ENCODE measurements at places on chromosomes 3 and 15. TPM values are rescaled to one million over a fixed set of nuclear protein-coding genes. Genes with fewer than 3 reads are reported as not detected.

Gene LRRC2
- 2.0 TPM for total RNA-seq

Gene TGM4
- total RNA-seq = not detected

Gene LARP6
- 4.9 TPM for total RNA-seq

Gene GPR62
- total RNA-seq = not detected

- no peak for DNase-seq
These were observed 204.9 kb upstream of the LINGO1 start for GRCh38 chr15:77837649-77838025.

- no peak for DNase-seq
These were observed 333.9 kb upstream of the THRB start for GRCh38 chr3:24828551-24828950.

- no peak for DNase-seq
These were observed 46.4 kb downstream of the SH3BP5 start for GRCh38 chr3:15286022-15286421.

- no peak for DNase-seq
These were observed 88.6 kb upstream of the RASGRF1 start for GRCh38 chr15:79179108-79179561.

DNA sequence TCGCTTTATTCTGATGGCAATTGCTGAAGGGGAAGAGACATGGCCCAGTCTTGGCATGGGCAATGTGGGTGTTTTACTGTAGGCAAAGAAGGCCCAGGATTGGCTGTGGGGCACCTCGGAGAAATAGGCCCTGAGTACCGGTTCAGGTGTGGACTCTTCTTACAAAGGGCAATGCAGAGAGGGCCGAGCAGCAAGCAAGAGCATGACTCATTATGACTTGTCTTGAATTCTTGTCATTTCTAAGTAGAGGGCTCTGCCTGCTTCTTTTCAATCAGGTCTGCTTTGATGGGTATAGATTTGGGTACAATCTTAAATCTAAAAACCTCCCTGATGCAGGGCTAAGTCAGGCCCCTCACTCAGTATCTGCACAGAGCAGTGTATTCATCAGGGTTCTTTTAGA is 14.8 kb upstream of the BUB1B start:
- no peak for DNase-seq

DNA sequence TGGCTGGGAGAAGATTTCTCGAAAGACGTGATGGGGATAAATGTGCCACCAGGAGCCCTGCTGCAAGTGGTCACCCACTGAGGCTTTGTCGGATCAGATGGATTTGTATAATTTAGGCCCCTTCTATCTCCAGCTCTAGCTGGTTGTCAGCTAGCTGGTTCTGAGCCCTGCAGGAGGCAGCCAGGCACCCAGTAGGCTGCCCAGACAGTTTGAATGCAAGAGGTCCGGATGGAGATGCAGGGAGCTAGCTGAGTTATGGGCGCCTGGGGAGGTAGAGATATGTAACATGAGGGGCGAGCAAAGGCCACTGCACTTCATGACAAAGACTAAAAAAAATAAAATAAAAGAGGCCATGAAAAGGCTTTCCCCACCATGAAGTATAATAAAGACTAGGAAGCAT is 35.1 kb upstream of the ADPGK start:
- no peak for DNase-seq

DNA sequence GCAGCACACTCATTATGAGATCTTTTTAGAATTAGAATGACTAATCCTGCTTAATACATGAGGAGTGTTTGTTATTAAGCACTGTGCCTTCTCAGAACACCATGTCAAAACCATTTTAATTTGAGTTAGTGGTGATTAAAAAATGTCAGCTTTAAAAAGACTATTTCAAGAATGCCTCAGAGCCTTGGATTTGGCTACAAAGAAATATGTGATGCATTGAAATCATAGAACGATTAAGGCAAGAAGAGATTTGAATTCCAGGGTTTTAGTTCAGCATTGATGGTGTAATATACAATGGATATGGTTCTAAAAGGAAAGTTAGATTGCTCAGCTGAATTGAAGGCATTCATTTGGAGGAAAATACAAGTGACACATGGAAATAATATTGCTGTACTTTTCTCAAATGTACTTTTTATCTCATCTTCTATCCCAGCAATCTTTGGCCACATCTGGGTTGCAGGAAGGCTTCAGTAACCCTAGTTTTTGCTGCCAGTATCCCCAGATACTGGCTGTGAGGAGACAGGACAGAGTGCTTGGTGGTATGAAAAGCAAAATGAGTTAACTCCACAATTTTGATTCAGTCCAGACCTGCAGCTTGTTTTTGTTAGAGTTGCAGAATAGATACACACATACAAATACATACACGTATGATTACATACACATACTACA is 303.8 kb downstream of the CLSTN2 start:
- no peak for DNase-seq

Measured in transverse colon (tissue), 4 donors.